ENCODE measurements at places on chromosomes 13 and 19.

GRCh38 chr19:343941-344624 is 513 bp downstream of the MIER2 start:
- peak; percentile 49 for DNase-seq

DNA sequence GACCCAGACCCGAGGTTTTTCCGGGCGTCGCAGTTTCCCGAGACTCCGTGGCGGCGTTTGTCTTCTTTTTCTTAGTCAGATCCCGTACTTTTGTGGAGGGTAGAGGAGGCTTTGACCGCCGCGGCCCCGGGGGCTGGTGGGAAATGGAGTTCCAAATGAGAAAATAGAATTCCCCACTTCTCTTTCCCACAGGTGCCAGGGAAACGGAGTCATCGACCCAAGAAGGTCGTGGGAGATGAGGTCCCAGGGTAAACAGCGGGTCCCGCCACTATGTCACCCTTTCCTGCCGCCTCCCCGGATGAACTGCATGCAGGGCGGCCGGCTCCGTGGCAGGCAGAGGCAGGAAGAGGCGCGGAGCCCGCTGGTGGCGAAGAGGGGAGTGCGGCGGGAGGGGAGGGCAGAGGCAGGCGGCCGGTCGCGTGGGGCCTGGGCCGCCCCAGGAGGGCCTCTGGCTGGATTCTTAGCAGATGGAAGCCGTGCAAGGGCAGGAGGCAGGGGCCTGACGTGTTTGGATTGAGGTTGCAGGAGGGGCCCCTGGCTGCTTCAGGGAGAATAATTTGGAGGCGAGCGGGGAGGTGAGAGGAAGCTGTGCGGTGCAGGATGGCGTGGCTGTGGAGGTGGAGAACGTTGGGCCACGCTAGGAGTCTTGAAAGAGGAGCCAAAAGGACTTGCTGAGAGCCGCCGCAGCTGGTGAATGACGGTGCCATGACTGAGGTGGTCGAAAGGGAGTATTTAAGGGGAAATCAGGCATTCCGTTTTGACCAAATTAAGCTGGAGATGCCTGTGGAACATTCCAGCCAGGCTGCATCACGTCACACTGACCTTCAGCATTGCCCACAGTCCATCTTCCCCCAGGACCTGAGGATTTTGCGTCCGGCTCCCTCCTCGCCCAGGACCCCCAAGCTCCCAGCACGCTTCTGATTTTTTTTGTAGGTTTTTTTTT is 11.7 kb downstream of the CYTH2 start:
- peak; percentile 76 for DNase-seq

DNA sequence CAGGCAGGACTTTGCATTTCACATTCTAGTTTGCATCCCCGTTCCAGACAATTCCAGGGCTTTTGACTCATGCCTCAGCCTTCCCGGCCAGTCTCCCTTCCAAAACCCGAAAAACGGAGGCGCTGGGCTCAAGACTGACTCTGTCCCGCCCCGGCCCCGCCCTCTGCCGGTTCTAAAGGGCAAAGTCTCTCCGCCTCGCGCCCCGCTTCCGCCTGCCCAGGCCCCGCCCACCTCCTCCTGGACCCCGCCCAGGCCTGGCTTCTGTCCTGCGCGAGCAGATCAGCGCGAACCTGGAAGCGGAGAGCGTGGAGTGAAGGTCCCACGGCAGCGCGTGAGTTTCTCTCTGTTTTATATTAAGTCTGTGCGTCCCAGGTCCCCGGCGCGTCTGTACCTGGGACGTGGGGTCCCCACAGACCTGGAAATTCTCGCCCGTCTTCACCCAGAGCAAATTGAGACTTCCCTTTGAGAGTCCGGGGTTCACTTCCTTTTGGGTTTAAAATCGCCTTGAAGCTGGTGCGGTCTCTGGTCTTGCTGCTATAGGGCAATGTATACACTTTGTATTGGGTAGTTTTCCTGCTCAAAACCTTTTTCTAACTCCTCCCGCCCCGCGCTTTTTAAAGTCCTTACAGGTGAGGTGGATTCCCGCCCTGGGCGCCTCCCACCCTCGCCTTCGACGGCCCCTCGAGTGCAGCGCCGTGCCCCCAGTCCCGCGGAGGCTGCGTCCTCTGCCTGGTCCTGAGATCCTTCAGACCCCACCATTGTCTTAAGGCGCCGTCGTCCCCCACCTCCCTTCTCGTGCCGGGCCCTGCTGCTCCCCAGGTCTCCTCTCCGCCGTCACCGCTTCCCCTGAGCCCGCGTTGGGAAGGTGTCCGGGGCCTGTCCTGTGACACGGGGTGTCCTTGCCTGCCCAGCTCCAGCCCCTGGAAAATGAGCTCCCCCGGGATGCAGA is 31.2 kb downstream of the ZNF701 start:
- peak; percentile 94 for DNase-seq

DNA sequence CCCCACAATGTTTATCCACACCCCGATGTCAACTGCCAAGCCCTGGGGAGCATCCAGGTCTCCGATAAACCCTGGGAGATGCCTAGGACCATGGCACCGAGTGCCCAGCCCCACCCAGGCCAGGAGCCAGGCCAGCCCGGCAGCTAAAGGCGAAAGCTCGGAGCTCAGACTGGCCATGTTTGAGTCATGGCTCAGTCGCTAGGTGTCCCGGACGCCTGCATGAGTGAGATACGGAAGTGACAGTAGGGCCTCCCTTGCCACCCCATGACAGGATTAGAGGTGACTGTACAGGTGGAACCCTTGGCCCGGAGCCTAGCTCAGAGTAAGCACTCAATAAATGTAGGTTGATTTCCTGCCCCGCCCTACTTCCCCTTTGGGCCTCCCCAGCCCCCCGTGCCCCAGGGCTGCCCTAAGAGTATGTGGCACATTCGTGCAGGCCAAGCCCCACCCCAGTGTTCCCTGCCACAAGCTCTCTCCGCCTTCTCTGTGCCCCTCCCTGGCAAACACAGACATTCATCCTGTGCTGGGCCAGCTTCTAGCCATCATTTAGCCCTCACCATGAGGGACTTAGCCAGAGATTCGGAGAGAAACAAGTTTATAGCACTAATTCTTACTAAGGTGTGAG is 5.8 kb upstream of the TPM4 start:
- no peak for DNase-seq

DNA sequence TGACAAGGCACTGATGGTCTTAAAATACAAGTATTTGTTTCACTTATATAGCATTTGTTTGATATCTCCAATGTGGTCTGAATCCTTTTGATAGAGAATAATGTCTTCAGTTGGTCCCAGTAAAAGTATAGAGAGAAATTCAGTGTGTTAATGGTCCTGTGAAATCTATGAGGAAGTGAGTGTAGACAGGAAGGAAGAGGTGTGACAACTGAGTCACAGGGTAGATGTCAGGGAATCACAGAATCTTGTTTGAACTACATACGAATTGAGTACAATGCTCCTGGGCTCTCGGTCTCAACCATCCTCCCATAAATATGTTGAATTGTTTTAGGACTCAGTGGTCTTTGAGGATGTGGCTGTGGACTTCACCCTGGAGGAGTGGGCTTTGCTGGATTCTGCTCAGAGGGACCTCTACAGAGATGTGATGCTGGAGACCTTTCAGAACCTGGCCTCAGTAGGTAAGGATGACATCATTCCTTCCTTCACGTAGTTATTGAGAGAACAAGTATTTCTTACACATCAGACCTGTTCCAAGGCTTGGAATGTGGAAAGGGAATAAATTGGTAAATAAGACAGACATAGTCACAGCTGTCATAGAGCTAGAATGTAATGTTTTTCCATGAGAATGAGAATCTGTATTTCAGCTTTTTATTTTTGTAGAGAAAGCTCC is 9.1 kb downstream of the ZNF555 start:
- DNase-seq = no peak

GRCh38 chr19:58353717-58354477 is 605 bp upstream of the A1BG start:
- DNase-seq = no peak

DNA sequence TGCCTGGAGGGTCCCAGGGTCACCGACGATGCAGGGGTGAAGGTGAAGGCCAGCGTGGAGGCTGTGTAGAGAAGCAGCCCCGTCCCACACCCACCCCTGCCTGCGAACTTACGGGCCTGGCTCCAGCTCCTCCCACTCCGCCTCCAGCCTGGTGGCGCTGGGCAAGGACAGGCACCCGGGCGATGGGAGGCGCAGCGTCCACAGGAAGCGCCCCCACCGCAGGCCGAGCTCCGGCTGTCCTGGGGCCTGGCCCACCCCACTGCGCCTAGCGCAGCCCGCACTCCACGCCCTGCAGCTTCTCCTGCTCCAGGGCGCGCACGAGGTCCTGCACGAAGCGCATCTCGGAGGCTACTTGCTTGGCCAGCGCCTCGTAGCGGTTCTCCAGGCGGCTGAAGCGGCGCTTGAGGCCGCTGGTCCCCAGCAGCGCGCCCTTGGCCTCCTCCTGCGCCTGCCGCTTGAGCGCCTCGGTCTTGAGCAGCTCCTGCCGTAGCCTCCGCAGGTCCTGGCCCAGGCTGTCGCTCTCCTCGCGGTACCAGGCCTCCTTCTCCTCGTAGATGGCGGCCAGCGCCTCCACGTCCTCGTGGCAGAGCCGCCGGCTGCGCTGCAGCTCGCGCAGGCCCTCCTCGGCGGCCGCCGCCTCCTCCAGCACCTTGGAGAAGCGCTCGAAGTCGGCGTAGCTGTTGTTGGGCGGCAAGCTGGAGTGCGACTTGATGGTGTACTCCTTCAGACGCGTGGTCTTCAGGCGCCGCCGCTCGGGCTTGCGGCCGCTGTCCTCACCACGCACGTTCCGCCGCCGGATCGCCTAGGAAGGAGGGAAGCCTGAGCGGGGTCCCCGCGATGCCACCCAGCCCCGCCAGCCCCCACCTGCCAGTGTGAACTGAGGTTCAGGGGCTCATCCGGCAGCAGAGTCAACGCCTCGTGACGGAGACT is 11.8 kb downstream of the DAPK3 start:
- no peak for DNase-seq

GRCh38 chr19:2555422-2556220 is 79.7 kb downstream of the GADD45B start:
- no peak for DNase-seq

- no peak for DNase-seq
These were observed 1.2 kb upstream of the TMEM86B start for GRCh38 chr19:55229789-55230182.

DNA sequence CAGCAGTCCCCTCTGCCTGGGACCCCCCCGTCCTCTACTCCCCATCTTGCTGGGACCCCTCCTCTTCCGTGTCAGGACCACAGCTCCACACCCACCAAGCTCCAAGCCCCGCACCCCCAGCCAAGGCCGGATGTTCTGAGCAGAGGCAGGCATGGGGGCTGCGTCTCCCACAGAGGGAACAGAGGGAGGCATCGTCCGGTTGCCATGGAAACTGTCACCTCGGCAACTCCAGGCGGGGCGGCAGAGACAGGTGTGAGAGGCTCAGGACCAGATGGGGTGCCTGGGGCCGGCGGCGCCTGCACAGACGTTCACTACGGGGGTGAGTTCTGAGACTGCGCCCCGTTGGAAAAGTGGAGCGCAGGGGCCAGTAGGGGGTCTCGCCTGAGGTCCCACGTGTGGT is 5.4 kb downstream of the RNU6-9 start:
- peak; percentile 83 for DNase-seq

DNA sequence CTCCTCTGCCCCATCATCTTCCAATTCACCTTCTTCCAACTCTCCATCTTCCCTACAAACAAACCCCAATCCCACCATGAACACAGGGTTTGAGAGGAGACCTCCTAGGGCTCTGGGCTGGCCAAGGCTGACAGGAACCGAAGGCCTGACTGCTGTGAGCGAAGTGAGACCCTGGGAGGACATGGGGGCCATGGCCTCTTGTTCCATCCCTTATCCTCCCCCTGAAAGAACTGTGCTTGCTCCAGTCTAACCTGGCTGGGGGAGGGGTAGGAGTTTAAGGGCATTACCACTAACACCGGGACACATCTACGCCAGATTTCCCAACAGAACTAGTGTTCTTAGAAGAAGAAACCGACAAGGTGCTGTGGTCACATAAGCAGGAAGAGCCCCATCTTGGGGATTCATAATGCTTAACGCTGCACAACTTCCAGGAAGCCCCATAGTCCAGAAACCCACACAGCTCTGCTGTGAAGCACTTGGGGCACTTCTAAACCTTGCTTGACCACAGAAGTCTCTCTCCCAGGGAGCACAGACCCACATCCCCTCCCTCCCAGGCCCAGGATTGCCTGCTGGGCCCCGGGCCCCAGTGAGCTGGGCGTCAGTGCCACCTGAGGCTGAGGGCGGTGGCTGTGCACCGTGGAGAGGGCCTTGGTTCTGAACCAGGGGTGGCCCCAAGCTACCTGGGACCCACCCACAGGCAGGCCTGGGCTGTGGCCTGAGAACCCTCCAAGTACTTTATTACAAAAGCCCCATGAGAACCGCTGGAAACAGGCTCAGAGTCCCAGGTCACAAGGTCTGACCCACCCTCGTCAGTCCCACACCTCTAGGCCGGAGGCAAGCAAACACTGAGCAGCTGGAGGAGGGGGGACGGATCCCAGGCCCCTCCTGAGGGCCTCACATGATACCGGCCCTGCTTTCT is 18.8 kb downstream of the ZC3H4 start:
- DNase-seq = no peak

DNA sequence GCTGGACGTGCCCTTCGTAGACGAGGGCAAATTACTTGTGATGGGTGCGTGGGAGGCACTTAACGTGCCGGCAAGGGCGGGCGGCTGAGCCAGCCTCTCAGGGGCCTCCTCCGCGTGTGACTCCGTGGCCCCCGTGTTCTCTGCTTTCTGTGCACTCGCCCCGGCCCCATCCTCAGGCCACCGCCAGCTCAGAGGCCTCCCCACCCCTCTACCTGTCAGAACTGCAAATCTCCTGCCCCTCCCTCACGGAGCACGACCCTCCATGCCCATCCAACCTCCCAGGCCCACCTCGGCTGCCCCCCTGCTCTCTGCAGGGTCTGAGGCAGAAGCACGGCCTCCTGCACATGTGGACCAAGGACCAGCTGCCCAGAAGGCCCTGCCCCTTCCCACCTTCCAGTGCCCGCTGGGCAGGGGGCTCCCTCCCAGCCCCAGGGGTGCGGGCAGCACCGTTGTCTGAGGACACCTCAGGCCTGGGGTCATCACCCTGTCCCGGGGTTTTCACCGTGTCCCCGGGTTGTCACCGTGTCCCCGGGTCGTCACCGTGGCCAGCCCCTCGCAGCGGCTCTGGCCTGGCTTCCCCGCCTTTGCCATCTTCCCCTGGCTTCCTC is 44.5 kb downstream of the TMEM255B start:
- DNase-seq = no peak

GRCh38 chr13:99378985-99379733 is 72.0 kb upstream of the GPR183 start:
- no peak for DNase-seq
